ENCODE measurements at places on chromosomes 2 and 18. TPM values are rescaled to one million over a fixed set of nuclear protein-coding genes. Genes with fewer than 3 reads are reported as not detected.

DNA sequence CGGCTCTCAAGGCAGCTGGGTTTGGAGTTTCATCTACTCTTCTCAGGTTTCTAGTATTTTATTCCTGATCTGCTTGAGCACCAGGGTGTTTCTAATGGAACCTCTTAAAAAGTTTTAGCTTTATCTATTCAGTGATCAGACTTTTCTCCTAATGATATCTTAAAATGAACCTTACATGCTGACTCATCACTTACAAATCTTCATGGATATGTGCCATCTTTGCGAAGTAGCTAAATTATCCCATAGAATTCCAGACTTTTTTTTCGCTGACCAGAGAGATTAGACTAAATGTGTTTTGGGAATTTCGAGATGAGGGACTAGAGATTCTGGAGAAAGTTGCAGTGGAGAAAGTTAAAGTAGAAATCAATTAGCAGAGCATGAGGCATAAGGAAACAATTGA lies 401.0 kb downstream of the GRB14 start:
- no peak for DNase-seq

DNA sequence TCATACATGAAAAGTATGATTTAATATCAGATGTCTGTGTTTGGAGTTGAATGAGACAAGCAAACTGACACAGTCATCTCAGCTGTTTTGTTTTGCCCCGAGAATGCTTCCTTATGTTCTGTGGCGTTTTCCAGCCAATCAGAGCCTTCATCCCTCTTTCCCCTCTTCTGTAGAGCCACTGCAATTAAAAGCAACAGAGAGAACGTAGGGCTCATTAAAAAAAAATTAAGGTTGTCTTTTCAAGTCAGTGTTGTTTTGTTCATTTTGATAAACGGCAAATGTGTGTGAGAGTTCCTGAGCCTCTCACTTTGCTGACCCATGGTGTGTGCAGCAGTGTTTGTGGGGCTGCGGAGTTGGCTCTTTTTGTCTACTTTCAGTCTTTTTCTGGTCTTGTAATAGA lies 216.0 kb downstream of the FHOD3 start:
- DNase-seq = no peak

The FHOD3 gene
- 22.7 TPM for total RNA-seq

The SYT4 gene
- not detected for total RNA-seq

The POTEJ gene
- not detected for total RNA-seq

- DNase-seq = no peak
Measured at GRCh38 chr2:237892478-237892877, 33.1 kb downstream of the RAMP1 start.

- no peak for DNase-seq
Measured at GRCh38 chr2:132477962-132478361, 61.4 kb downstream of the GPR39 start.

DNA sequence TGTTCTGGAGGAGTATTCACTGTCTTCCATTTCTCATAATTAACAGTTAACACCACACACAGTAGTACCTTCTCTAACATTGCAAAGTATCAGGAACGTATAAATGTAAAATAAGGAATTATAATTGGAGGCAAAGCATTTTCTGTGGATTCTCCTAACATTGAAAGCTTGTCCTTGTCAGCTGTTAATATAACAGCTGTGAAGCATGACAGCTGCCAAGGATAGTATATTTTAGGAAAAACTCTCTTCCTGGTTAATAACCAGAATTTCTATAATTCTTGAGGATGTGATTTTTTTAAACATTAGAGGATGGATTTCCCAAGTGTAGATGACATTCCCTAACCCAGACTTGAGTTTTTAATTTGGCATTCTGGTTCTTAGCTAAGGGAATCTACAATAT lies 110.3 kb downstream of the EPC2 start:
- DNase-seq = no peak

DNA sequence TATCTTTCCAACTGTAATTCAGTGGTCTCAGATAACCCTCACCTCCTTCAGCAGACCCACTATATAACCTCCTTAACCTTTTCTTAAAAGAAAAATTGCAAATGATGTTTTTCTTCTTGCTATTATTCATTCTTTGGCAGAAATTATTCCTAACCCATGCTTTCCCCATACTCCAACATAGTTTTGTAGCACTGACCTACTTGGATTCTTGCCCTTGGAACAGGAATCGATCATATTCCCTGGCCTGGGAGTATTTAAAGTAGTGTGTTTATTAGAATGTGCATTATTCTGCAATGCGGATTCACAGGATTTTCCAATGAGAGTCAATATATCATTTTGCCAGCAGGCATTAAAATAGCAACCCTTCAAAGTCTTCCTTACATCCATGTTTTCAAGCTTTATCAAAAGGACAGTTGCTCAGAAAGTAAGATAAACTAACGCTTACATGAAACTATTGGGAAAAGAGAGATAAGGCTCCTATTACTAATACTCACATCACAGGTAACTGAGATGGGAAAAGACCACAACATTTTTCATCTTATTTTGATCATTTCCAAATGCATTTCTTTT lies 37.4 kb downstream of the CHN1 start:
- no peak for DNase-seq

- no peak for DNase-seq
Measured at GRCh38 chr2:26578113-26578458, 63.1 kb downstream of the CIB4 start.

The CCBE1 gene
- total RNA-seq = 0.13 TPM

DNA sequence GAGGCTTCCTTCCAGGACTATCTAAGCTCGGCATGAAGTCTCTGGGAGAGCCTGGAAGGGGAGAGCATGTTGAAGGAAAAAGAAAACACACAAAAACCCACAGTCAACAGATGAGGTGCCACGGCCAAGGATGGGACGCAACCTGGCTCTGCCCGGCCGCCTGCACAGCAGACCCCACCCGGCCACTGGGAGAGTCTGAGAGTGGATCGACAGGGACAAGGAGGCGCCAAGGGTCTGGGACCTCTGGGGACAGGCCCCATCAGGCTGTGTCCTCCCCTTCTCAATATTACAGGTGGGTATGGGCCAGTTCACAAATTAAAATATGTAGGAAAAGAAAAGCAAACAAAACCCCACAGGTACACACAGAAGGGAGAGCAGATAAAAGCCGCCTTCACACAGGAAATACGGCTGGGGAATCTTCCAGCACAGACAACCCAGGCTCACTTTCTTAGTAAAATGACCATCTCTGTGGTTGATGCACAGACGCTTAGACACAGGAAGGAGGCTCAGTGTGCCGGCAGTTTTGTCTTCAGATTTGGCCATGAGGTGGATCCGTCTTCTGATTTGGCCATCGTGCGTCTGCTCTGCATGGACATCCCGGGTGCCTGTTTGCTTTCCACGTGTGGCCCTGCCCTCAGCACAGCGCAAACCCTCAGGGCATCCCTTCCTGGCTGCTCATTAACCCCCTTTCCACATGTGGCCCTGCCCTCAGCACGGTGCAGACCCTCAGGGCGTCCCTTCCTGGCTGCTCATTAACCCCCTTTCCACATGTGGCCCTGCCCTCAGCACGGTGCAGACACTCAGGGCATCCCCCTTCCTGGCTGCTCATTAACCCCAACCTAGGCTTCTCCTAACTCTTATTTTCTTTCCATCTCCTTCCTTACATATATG lies 138.4 kb downstream of the EIPR1 start:
- DNase-seq = no peak

DNA sequence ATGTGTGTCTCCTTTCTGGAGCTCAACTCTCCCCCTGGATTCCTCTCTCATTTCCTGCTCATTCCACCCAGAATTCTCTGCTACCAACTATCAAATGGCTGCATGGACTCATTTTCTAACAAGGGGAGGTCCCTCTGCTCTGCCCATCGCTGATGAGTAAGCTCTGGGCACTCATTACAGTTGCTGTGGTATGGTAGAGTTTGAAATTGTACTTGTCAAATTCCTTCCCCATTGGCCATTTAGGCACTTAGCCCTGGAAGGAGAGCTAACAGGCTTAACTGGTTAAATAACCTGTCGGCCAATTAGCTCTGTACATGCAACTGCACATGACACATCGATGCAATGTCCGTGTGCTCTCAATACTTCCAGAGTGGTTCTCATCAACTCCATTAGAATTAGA lies 20.4 kb downstream of the COL6A3 start:
- no peak for DNase-seq

- DNase-seq = no peak
Measured at GRCh38 chr18:8073167-8073566, 506.1 kb downstream of the PTPRM start.

- DNase-seq = no peak
Measured at GRCh38 chr2:4356109-4356508, 652.7 kb downstream of the DCDC2C start.

- no peak for DNase-seq
Measured at GRCh38 chr18:74996996-74997395, 211.9 kb downstream of the PTGR3 start.

DNA sequence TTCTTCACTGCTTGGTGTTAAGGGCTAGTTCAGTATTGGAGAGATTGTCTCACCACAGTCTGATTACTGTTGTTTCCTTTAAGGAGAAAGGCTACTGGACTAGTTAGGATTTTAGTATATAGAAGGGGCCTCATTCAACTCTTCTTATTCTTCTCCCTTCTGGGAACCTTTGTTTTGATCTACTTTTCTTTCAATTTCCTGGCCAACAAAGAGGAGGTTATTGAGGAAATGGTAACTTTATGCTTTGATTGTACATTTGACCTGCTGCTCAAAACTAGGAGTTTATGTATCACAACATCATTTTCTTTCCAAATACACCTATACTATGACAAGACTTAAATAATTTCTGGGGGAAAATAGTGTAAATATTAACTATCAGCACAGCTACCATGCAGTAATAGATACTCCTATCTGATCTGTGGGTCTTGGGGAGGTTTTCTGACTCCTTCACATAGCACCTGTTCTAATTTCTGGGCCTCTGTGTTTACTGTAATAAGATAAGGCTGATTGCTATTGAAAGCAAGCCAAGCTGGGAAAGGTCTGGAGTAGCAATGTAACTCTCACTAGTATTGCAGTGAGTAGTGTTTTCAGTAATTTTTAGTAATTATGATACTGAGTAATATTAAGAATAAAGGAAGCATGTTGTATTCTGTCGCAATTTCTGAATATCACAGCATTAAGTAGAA lies 395.3 kb downstream of the NUP35 start:
- no peak for DNase-seq

GRCh38 chr2:29059624-29060023 lies 14.7 kb downstream of the PCARE start:
- DNase-seq = no peak

- DNase-seq = no peak
Measured at GRCh38 chr2:95158891-95159619, 593 bp downstream of the ZNF514 start.

DNA sequence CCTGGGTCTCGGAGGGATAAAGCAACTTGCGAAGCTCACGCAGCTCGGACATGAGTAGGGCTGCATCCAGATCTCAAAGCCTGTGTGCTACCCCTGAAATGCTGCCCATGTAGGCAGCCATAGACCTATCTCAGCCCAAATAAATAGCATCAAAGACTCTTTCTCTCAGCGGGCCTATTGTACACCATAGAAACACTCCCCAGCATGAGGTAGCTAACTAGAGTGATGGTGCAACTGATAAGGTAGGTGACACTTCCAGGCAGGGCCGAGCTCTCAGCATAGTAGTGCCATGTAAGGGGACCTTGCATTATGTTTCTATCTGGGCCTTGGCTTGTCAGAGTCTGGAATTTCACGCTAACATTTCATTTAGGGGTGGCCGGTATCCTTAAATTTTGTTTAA lies 52.4 kb downstream of the RABL2A start:
- no peak for DNase-seq

The LRPPRC gene
- 207 TPM for total RNA-seq

The TMEM178A gene
- total RNA-seq = not detected

DNA sequence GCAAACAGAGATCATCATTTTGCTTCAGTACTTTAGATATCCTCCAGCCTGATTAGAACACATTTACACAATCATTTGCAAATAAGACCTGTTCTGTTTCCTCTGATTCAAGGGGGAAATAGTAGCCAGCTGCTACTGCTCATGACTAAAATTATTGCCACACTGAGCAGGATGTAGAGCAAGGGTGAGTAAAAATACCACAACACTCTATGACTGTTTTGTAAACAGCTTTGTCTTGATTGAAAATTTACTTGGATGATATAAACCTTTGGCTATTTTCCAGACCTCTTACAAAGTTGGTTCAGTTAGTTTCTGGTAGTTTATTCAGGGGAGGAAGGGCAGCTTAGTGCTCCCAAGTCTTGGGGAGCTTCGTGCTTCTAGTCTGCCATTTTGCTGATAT lies 286.4 kb upstream of the CNTNAP5 start:
- no peak for DNase-seq

GRCh38 chr2:67626656-67627055 lies 229.5 kb downstream of the ETAA1 start:
- no peak for DNase-seq

DNA sequence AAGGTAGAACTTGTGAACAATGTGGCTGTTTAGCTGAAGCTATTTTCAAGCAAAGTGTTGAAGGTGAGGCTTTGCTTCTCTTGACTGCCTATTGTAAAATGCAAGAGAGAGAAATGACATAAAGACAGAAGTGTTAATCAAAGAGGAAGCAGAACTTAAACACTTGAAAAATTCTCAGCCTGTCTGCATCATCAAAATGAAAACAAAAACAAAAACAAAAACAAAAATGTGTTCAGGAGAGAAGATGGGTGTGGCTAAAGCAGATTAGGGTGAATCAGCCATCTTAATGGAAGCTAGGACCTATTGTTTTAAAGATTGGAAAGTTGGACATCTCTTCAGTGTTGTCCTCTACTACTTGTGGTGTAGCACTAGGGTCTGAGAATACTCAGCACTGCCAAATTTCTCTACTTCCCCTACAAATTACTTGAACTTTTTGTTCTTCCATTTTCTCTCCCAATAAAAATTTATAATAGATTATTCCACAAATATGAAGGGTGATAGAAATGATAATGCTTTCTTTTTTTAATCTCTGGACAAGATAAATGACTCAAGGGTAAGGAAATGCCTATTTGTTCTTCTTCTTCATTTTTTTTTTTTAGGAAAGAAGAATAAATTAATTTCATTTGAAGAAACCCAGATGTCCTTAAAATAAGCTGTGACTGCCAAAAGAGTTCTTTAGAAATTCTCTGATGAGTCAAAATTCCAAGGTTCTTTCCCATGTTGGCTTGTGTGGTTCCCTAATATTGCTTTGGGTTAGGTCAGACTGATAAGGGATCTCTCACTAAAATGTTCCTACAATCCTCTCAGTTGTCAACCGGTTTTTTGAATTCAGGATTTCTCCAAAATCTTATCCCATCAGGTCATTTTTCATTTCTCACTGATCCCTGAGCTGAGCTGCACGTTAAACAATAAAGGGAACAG lies 571.2 kb upstream of the ZEB2 start:
- DNase-seq = no peak

The C1D gene
- total RNA-seq = 16.8 TPM

Measured in Panc1 (cell line).